WTC11 (cell line): ENCODE measurements at places on chromosomes 4 and X.
A peak's percentile ranks its signal among the peaks of the same experiment; 100 is the strongest.

- DNase-seq: no peak
These were observed 8.0 kb downstream of the IGFBP7 start for GRCh38 chr4:57102050-57102624.

GRCh38 chr4:157226035-157226434 is 5.5 kb downstream of the GRIA2 start:
- DNase-seq: no peak

DNA sequence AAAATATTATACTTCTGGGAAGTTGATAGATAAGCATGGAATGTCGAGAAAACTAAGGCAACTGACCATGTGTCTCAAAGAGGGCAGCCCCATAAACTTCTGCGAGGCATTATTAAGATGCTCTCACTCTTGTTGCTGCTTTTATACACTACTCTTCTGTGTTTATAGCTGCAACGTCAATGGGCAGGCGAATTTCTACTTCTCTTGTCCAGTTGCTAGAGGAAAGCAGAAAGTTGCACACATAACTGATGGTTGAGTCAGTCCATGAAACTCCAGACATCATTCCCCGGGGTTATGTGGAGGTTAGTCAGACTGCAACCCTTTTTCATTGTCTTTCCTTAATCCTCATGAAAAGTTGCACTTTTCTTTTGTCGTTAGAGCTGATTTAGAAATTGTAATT is 39.8 kb downstream of the VCX3B start:
- DNase-seq: no peak

DNA sequence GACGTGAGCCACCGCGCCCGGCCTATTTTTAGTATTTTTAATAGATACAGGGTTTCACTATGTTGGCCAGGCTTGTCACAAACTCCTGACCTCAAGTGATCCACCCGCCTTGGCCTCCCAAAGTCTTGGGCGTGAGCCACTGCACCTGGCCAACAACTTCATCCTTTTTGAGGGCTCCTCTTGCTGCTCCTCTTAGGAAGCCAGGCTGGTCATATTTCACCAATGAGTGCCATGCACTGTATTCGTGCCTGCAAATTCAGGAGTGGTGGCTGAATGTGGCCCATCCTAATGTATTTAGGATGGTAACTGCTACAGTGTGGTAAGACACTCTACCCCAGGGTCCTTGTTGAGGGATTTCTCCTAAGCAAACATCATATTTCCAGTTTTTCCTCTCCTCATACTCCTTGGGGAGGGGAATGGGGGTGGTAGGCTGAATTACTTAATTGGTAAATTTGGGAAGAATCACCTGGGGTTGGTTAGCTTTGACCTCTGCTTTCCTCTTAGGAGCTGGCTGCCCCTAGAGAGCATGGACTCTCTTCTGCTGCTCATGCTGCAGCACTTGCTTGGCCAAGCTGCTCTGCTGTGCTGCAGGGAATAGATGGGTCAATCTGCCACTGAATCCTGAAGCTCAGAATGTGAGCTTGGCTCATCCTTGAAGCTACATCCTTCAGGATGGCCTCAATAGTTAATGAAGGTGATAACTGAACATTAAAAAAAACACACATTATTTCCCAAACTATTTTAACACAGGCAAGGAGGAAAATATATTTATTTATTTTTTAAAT is 167.4 kb downstream of the HS3ST1 start:
- DNase-seq: no peak

DNA sequence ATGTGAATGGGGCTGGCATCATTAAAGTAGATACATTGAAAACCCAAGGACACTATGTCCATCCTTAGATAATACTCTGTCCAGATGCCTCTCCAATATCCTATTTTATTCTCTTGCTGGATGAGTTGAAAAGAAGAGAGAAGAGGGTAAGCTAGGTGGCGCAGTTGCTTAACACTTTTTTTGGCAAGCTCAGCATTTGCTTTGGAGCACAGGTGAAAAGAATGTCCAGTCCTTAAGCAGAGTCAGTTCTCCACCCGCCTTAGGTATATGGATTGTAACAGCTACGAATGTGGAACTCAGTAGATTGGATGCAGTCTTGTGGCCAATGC is 208.4 kb downstream of the NWD2 start:
- DNase-seq: peak; percentile 45

GRCh38 chrX:30888526-30889146 is 418 bp downstream of the TAB3 start:
- DNase-seq: peak; percentile 13

DNA sequence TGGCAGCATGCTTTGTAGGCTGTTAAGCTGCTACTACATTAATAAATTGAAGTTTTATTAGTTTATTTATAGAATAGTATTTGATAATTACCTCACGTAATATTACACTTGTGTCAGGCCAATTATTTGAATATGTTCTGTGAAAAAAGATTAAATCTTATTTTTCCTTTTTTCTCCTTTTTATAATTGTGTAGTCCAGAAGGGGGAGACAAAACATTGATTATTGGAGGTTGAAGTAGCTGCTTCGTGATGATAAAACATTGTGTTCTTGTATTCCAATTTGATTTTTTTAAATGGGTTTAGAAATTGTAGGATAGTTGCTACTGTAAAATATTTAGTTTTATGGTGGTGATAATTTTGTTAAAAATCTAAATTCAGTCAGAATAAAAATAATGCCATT is 85.7 kb downstream of the DIAPH2 start:
- DNase-seq: no peak

DNA sequence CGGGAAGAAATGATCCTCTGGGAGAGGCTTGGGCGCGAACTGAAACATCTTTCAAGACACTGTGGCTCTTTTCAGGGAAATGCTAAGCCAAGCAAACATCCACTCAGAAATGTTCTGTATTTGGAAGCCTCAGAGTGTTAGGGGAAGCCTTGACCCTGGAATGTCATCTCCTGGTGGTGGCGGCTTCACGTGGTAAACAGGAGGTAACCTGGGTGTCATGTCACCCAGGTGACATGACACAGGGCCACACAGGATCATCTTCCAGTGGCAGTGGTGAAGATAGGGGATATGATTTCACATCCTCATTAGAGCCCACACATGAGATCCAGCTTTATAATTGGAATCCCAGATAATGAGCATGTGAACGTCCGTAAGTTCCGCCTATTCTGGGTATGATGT is 140.0 kb downstream of the TBL1X start:
- DNase-seq: no peak
